ENCODE measurements at places on chromosomes 2 and 18.
A peak's percentile ranks its signal among the peaks of the same experiment; 100 is the strongest.

DNA sequence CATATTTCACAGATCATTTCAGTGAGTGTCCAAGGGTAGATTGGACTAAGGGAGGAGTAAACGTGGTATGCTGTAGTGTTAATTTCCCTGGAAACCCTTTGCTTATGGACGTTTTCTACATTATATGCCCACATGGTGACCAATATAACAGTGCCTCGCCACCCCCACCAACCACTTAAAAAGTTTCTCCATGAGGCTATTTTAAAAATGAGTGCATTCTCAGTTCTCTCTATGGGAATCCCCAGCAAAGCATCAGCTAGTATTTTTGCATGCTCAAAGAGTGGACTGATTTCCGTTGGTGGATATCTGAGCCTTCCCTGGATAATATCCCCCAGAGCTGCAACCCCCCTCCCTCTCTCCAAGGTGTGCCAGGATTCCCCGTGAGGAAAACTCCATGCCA lies 73.2 kb downstream of the TGFA start:
- no peak for ATAC-seq

GRCh38 chr2:40357667-40358066 lies 94.2 kb downstream of the SLC8A1 start:
- ATAC-seq: no peak

DNA sequence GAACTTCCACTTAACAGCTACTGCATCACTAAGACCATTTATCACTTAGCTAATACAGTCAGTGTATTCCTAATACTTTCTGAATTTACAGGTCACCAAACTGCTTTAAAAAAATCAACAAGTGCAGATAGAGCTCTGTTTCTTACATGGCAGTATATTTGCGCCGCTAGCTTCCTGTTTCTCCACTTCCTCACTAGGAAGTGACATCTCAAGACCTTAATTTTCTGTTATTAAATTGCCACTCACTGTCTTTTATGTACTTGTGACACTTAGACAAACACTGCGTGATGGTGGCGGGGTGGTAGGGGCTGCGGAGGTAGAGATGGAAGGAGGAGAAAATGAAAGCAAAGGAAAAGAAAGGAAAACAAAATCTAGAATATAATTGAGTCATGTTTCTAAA lies 53.7 kb upstream of the CRIM1 start:
- ATAC-seq: no peak

DNA sequence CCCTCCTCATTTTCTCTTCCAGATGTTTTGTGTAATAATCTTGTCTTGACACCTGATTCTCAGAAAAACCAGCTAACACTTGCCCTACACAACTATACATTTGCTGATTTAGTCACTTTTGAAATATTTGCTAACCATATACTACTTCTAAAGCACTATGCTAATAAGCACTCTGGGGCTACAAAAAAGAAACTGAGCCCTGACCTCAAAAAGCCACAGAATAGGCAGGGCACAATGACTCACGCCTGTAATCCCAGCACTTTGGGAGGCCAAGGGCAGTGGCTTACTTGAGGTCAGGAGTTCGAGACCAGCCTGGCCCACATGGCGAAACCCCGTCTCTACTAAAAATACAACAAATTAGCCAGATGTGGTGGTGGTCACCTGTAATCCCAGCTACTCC lies 266.0 kb downstream of the RAD51AP2 start:
- ATAC-seq: no peak

- no peak for ATAC-seq
Measured at GRCh38 chr18:6920099-6920955, 190.8 kb downstream of the ARHGAP28 start.

- no peak for ATAC-seq
Measured at GRCh38 chr18:23853448-23854195, 160.9 kb upstream of the TTC39C start.

GRCh38 chr2:144346229-144346628 lies 173.7 kb downstream of the ZEB2 start:
- ATAC-seq: no peak

- no peak for ATAC-seq
Measured at GRCh38 chr2:486371-486770, 190.8 kb downstream of the TMEM18 start.

DNA sequence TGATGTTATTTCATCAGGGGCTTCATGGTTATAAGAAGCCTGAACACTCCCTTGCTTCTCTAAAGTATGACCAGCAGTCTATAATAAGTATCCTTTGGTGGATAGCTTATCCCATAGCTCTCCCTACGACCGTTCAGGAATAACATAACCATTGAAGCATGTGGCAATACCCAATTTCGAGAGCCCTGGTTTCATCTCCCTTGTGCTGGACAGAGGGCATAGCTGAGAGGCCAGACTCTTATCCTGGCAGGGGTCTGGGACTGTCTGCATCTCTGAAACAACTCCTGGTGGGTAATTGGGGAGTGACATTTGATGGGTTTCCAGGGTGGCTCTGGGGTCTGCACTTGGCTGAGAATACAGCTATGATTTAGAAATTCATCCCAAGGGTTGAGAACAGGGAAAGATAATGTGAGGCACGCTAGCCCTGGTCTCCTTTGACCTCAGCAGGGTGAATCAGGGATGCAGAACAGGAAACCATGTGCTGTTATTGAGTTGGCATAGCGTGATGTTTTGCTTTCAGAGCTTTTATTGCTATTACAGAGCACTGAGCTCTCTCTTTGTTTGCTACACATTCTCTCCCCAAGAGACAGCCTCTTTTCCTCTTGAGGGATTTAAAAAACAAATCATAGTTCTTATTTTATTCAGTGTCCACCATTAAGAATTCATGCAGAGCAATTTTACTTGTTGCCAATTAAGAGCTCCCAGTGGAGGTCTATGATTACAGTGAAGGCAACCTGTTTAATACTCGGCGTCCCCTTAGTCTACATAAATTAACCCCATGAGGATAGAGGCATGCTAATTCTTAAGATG lies 274.5 kb downstream of the NCKAP5 start:
- ATAC-seq: peak; percentile 37

Measured in motor neuron (in vitro differentiated cells).